ENCODE measurements at places on chromosomes 1 and 21.

DNA sequence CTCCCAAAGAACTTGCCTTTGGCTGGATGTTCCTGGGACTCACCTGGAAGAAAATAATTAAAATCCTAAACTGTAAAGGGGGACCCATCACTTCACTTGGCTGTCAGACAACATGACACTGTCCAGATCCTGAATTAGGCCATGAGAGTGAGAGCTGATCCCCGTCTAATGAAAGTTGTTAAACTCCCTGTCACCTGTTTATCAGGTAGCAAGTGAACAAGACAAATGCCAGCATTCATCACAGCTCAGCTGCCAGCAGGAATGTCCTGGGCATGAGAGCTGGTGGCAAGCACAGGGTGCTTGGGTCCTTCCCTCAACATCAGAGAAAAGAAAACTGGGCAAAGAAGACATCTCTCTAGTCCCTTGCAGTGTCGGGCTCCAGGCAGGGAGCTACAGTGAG, 23.8 kb downstream of the PMVK start:
- no peak for DNase-seq

DNA sequence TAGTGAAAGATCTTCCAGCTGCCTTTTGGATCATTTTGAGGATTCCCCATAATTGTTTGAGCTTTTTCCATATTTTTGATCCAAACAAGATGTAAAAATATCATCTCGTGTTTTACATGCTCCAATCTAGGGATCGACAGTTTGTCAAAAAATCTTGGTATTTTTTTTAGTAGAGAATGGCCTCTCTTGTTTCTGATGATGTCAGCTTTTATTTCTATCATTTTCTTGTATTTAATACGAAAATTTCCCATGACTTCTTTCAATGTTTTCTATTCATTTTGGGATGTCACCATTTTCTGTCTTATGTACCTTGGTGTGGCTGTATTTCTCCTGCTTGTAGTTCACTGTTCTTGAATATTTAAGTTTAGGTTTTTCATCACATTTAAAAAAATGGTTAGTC, 812.0 kb upstream of the NCAM2 start:
- DNase-seq = no peak

GRCh38 chr1:59204001-59204400, 92.9 kb upstream of the FGGY start:
- no peak for DNase-seq

GRCh38 chr1:29999595-29999994, 723.8 kb downstream of the MATN1 start:
- no peak for DNase-seq

DNA sequence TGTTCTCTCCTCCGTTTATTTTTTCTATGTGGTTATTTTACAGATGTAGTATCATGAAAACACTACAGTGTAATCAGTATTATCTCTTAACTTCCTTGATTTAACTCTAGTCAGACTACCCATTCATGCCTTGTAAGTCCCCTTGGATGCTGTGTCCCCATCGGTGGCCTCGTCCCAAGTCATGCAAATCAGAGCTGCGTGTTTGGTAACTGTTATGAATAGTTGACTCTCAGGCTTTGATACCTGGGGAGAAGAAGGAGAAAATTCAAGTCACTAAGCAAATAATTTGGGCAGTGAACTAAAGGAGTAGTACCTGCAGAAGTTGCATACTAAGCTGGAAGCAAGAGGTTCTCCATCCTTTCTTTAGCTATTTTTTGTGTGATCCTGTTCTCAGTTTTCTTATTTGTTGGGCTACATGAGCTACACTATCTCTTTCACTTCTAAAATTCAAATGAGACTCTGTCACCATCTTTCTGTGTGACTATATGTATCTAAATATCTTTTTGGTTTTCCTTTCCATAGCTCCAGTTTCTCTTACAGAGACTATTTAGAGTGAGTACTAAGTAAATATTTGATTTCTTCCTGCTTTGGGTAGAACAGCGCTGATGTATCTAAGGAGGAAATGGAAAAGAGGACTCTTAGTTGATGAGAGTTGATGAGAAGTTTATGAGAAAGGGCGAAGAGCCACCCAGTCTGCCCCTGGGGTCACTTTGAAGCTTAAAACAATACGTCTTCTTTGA, 50.9 kb downstream of the VANGL2 start:
- no peak for DNase-seq

- no peak for DNase-seq
These were observed 5.9 kb upstream of the MYOM3 start for GRCh38 chr1:24117722-24118409.

GRCh38 chr1:225693085-225693696, 40.3 kb upstream of the ENAH start:
- DNase-seq = no peak

DNA sequence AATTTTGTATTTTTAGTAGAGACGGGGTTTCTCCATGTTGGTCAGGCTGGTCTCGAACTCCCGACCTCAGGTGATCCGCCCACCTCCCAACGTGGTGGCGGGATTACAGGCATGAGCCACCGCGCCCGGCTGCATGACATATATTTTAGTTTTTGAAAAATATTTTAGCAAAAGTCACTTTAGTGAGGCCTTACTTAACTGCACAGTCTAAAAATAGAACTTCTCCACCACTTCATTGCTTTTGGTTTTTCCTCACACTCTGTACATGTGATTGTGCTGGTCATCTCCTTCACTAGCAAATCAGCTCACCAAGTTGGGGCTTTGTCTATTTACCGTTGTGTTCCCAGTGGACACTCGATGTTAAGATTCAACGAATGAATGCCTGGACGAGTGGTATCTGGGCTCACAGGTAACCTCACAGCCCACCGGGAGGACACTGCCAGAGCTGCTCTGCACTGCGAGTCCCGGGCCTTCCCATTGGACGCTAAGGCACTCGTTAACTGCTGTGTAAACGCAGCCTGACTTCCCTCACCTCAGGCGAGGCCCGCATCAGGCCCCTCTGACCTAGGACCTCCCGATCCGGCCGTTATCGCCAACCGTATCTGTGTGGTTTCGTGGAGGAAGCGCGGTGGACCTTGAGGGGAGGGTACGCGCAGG, 14.0 kb upstream of the ZNF692 start:
- DNase-seq = no peak

All from stimulated activated CD8-positive, alpha-beta memory T cell treated with anti-CD3 and anti-CD28 coated beads, Interleukin-15, amount 100 ng/mL, for 4 hours (primary cell).